NCI-H1417 treated with DMSO at 0.1 percent for 48 hours (cell line): ENCODE measurements at places on chromosomes 5 and 9.

DNA sequence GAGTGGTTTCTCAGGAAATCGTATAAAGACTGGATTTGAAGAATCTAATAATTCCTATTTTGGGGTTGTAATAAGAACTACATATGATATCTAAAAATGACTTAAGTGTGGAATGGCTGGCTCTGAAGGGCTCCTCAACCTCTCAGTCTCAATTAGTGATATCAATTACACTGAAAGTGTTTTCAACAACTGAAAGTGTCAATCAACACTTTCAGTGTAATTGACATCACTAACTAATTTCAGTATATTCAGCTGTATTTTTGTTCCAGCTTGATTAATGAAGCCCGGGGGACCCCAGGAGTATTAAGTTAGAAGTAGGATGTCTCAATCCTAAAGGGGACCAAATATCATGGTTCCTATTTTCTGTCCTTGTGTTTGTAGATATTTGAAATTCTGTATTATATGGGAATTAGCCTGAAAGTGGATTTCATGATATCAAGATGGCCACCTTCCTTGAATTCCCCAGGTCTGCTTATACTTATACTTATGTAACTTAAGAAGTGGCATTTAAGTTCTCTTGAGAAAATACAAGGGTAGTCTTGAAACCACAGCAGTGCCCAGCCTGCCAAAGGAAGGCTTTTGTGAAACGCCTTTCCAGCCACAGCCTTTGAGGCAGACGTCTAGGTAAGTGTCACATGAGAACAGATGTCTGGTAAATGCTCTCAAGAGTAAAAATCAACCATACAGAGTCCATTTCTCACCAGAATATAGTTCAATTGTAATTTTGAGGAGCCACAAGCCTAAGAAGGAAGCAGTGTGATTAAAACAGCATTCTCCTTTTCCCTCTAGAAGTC is 4.6 kb downstream of the BASP1 start:
- no peak for DNase-seq

DNA sequence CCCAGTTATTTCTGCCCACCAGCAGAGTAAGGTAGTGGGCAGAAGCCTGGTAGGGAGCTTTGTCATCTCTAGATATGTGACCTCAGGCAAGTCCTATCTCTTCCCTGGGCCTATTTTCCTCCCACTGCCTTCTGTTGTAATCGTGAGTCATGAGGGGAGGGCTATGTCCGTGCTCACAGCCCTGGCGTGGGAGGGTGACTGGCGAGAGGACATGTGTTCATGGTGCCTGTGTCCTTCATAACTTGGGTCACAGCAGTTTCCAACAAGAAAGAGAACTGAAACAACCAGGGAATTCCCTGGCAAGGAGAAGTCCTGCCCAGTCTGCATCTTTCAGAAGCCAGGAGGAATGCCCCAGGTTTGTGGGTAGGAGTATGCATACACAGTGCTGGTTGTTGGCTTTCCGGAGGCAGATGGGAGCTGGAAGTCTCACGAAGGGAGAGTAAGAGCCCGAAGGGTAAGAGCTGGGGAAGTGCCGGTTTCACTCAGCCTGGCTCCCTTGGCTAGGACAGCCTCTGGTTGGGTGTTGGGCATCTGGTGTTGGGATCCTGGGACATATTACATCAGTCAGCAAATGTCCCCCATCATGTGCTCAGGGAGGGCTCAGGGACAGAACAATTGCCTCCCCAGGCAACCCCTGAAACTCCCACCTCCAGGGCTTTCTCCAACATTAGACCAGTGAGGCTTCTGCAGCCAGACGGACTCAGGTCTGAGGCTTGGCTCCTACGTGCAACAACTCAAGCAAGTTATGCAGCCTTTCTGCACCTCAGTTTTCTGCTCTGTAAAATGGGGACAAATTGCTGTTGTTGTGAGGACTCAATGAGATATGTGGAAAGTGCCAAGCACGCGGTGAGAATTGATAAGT is 4.3 kb upstream of the TIFAB start:
- no peak for DNase-seq

GRCh38 chr5:131684051-131684450 is 49.0 kb upstream of the RAPGEF6 start:
- DNase-seq: no peak

DNA sequence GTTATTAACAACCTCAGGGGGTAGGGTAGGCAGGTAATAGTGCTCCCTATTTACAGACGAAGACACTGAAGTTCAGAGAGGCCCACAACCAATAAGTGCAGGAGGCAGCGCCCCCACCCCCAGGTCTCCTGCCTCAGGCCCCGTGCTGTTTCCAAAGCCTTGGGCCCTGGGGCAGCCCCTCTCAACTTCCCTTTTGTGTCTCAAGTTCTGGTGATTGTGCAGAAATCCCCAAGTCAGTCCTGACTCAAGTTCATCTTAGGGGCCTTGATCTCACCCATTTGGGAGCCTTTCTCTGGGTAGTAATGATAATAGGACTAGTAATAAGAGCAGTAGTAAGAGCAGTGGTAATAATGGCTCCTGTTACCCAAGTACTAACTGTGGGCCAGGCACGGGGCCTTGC is 35.5 kb upstream of the ASS1 start:
- DNase-seq: no peak

GRCh38 chr9:124436320-124436719 is 13.9 kb upstream of the ADGRD2 start:
- no peak for DNase-seq

DNA sequence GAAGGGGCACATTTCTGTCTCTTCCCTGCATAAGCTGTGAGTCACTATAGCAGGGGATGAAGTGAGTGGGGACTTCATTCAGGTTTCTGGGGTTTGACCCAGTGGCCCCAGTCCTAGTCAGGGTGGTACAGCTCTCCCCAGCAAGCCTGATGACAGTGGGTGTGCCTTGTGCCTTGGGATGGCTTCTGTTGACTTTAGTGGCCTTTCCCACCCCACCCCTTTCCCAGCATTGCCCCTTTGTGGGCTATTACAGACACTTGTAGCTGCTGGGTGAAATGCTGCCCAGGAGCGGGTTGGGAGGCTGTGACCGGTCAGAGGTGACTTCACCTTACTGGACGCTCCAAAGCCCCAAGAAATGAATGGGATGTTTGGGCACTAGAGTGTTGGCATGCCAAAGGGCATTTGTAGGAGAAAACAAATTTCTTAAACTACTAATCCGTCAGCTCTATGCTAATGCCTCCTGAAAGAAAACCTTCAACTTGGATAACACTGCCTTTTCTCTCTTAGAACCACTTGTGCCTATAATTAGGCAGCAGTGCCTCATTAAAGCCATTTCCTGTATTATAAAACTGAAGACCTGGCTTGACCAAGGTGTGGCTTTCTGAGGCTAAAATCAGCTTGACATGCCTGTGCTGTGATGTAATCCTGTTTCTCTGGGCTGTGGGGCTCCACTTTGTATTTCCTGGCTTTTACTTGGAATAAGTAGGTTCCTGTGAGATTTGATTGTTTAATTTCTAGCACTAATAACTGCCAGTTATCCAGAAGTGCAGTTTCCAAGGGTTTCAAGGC is 119.0 kb upstream of the SLC25A48 start:
- DNase-seq: no peak
